Fibroblast of skin of left biceps (primary cell): ENCODE measurements at places on chromosomes 7 and 10.

DNA sequence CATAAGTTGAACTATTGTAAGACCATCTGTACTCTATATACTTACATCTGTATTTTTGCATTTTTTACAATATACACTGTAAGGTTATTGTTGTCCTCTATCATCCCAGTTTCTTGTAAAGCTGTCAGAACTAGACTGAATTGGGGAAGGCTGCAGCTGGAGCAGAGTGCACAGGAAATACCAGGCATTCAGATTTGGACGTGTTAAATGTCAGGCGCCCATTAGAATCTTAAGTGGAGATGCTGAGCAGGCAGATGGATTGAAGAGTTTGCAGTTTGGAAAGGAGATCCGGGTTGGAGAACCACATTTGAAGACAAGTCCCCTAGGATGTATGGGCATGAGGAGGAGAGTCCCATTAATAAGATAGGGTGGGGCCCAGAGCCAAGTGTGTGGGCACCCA lies 40.4 kb downstream of the MTURN start:
- no peak for DNase-seq

DNA sequence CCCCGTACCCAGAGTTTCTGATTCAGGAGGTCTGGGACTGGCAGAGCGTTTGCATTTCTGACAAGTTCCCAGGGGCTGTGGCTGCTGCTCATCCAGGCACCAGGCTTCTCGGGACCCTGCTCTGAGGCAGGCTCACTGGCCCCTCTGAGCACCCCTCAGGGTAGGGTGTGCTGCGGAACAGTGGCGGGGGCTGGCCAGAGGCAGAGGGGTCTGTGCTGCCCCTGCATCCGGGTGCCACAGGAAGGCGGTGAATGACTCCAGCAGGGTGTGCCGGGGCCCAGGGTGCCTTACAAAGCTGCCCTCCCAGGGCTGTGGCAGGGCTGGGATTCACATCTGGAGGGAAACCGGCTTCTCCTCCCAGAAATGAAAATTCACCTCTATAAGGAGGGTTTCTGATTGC lies 77.4 kb downstream of the CHST15 start:
- DNase-seq = no peak

DNA sequence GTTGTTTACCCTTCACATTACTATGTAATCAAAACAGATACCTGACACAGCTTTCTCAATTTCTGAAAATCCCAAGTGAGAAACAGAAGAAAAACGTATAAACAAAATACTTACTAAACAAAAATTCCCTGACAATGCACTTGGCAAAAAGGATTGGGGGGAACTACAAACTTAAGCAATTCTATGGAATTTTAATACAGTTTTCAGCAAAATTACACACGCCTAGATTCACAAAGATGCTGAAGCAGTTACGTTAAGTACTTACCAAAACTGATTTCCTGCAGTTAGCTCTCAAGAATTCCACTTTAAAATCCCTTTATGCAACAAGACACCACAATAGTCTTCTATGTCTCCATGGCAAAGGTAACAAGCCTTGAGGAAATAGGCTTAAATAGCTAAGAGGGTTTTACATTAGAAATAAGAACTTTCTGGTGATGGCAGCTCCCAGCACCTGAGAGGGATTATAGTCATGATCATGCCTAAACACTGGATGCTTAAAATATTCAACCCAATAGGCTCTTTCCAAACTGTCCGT lies 10.8 kb downstream of the TOMM7 start:
- no peak for DNase-seq

DNA sequence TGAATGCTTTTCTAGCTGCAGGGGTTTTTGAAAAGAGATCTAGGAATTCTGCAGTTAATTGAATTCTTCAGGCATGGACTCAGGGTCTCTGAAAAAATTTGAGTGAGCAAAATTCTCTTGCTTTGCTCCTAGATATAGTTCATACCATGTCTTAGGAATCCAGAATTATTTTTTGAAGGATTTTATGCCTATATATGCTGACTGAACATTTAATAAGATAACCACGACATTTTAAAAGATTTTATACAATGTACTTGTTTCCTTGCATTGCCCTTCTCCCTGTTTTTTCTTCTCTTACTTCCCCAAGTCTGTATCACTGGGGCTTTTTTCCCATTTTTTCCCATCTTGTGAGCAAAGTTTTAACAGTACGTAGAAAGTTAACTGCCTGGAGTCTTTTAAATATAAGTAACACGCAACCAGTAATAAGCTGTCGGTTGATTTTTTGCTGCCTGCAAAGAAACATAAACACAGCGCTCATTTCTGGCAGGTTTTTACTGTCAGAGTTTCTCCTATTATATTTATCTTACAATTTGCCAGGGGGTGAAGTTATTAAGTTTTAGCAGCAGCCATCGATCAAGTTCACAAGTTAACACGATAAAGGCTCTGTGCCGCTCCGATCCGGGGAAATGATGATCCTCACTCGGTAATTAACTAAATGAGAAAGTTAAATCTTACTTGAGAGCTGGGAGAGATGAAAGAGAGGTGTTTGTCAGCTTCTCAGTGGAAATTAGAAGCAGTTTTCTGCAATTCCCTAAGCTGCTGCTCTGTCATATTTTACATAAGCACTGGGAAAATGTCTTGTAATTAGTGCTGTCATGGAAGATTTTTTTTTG lies 81.0 kb downstream of the POLL start:
- DNase-seq = no peak

DNA sequence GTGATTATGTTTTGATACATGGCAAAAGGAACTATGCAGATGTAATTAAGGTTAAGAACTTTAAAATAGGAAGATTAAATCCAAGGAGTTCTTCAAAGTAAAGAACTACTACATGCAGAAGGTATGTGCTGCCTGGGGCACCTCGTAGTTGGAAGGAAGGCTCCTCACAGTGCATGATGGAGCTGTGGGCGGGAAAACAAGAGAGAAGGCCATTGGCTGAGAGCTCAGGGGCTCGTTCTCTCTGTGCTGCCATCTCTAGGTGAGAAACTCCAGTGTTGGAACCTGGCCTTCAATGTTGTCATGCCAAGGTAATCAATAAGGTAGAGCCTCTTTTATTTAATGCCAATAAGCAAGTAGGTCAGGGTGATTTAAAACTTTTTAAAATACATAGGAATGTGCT lies 391.4 kb upstream of the ETV1 start:
- no peak for DNase-seq

- no peak for DNase-seq
These were observed 645 bp downstream of the SLC26A4 start for GRCh38 chr7:107661081-107661864.

- no peak for DNase-seq
These were observed 37.4 kb downstream of the AUTS2 start for GRCh38 chr7:69635555-69636185.
